ENCODE measurements at places on chromosomes 6 and 20.

GRCh38 chr20:61533231-61533631 lies 281.2 kb downstream of the CDH4 start:
- no peak for DNase-seq

- no peak for DNase-seq
Observed at GRCh38 chr6:45386501-45386900, 8.8 kb upstream of the SUPT3H start.

GRCh38 chr6:16130932-16131387 lies 2.1 kb downstream of the MYLIP start:
- peak; percentile 77 for DNase-seq

DNA sequence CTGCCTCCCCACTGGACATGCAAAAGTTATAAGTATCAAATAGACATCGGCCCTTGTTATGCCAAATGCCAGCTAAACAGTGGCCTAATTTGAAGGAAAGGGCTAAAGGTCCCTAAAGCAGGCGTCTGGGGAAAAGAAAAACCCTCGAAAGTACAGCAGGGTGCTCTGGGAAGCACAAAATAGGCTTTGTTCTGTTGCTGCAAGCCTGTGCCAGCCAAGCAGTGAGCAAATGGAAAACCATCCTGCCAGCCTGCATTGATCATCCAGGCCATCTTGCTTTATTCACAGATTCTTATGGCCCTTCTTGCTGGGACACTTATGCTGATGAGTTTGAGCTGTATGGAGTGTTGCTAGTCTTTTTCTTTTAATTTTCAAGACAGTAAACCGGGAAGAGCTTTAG lies 62.2 kb upstream of the PLEKHG1 start:
- DNase-seq, result no peak

- DNase-seq, result no peak
Observed at GRCh38 chr6:154548130-154548830, 37.8 kb upstream of the CNKSR3 start.

- no peak for DNase-seq
Observed at GRCh38 chr20:18009116-18009515, 40.3 kb downstream of the MGME1 start.

- DNase-seq, result no peak
Observed at GRCh38 chr6:12798326-12798725, 81.8 kb downstream of the PHACTR1 start.

DNA sequence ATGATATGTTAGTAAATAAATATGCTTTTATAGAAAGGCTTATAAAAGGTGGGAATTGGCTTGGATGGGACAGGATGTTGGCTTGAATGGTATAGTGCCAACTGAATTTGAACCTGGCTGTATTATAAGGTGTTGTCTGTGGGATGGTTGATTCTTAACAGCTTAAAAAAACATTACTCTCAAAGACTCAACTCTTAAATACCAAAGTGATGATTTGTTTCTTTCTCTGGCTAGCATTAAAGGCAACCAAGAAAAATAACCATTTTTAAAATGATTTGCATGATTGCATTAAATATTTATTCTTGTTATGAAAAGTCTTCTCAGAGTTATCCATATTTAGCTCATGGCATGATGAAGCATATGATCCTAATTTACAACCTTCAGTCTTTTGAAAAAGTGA lies 216.2 kb downstream of the RIMS1 start:
- DNase-seq, result no peak

DNA sequence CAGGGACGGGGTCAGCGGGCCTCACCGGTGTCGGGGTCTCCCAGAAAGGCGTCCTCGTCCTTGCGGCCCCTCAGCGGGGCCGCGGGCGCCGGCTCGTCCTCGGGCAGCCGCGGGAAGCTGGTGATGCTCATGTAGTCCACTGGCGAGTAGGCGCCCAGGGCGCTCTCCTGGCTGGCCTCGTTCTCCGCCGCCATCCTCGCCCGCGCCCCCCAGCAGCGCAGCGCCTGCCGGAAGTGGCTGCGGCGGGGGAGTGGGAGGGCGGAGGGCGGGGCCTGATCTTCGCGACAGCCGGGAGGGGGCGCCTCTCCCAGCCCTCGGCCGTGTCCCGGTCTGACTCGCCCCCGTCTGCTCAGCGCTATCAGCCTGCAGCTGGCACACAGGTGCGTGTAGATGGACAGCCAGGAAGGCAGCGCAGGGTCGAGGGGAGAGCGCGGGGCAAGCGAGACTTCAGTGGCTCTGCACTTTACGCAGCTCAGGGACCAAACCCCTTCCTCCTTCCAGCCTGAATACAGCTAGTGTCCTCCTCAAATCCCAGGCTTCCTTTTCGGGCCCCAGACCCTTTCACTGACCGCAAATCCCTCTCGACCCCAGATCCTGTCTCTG lies at the start of gene GGT7:
GGT7 (minus strand) TSS at position 235 of the 603 bp plus-strand sequence; CDS start at position 194, 41 bp downstream.
- peak; percentile 90 for DNase-seq

GRCh38 chr6:107491138-107491609 lies 1.3 kb downstream of the SOBP start:
- DNase-seq, result peak; percentile 14

- DNase-seq, result no peak
Observed at GRCh38 chr6:75762063-75762462, 13.0 kb downstream of the MYO6 start.

DNA sequence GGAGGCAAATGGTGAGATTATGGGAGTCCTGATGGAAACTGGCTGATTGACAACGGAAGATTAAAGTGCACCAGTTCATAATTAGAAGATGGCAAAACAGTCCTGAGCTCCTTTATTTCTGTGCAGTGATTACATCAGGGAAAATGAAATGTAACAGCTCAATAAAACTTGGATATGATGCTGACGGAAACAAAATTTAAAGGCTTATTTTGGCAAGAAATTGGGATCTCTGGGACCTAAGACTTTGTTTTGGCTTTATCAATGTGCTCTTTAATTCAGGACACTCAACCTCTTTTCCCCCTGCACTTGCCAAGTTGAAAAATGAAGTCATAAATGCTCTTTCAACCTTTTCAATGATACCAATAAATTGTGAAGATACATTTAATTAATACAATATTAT lies 226.8 kb downstream of the C6orf118 start:
- no peak for DNase-seq

GRCh38 chr20:35305682-35306556 lies 13.7 kb upstream of the FAM83C start:
- peak; percentile 95 for DNase-seq

GRCh38 chr6:34528996-34529664 lies 27.0 kb downstream of the SPDEF start:
- DNase-seq, result no peak

GRCh38 chr6:169832247-169832948 lies 81.0 kb downstream of the ERMARD start:
- DNase-seq, result no peak

- DNase-seq, result no peak
Observed at GRCh38 chr6:106411056-106411455, 50.5 kb downstream of the CRYBG1 start.

DNA sequence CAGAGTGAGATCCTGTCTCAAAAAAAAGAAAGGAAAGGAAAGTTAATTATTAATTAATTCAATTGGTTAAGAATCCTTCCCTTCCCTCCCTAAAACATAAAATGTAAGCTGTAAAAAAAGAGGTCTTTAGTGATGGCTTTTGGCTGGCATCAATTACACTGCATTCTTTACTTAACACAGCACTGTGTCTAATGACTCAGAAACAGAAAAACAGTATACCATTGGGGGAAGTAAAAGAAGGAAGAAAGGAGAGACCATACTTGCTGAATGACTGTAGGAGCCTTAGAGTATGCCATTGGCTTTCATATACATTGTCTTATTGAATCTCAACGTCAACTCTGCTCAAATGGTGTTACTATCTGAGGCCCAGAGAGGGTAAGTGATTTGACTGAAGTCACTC lies 18.3 kb upstream of the CITED2 start:
- DNase-seq, result no peak

DNA sequence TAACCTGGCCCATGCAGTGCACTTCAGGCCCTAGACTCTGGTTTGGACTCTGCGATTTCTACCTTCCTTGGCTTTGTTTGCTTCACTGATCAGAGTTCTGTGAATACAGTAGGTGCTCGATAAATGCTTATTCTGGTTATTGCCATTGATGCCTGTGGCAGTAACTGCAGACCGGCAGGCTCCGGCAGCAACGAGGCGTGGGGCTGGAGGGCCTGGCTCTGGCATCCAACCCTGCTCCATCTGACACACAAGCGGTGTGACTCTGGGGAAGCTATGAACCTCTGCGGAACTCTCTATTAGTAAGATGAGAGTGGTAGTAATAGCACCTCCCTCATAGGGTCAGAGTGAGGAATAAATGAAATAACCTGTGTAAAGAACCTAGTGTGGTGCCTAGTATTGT lies 66.1 kb downstream of the PLG start:
- DNase-seq, result no peak

DNA sequence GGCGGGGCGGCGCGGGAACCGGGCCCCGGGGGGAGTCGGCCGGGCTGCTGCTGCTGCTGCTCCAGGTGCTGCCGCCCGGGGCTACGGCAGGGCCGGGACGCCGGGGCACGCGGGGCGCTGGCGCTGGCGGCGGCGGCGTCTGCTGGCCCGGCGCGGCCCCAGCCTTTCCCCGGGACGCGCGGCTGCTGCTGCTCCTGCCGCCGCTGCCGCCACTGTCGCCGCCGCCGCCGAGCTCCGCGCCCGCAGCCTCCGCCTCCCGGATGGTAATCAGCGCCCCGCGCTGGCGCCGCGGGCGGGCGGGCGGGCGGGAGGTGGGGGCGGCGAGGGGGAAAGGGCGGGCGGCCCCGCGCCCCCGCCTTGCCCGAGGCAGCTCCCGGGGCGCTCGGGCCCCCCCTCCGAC lies 306 bp downstream of the EBF4 start:
- no peak for DNase-seq

DNA sequence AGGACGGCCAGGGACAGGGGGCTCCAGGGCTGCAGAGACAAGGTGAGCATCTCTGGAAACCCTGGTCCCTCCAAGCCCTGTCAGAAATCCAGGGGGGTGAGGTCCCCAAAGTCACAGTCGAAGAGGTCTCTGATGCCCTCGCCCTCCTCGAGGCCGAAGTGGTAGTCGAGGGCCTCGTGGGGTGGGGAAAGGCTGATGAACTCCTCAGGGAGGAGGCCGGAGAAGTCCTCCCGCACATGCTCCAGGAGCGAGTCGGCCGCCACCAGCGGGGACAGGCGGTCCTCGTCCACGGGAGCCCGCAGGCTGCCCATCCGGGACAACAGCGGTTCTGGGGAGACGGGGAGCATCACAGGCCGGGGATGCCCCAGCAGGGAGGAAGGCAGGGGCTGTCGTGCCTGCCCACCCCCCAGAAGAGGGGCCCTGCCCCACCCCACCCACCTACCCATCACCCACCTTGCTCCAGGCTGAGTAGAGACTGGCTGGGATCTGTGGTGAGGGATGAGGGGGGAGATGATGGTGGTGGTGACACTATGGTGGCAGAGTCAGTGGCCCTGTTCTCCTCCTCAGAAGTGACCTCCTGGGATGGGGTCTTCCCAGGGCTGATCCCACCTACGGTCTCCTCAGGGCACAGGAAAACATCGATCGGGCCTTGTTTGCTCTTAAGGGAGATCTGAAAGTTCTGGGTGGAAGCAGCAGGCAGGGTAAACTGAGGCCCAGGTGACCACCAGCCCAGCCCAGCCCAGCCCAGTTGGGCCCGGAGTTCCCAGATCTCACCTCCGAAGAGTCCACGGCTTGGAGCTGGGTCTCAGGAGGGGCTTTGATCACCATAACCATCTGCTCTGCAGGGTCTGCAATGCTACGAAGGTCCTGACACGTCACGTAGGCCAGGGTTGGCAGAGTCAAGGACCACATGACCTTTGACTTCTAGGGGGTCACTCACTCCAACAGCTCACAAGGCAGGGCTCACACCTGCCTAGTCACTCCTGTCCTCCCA lies 2.7 kb upstream of the NECAB3 start:
- no peak for DNase-seq

- no peak for DNase-seq
Observed at GRCh38 chr6:142373268-142374090, 71.7 kb downstream of the ADGRG6 start.

- DNase-seq, result no peak
Observed at GRCh38 chr20:1184638-1185315, at the start of gene TMEM74B. Gene TMEM74B (minus strand): TSS chr20:1184981. CDS start chr20:1183801, 1,180 bp downstream.

DNA sequence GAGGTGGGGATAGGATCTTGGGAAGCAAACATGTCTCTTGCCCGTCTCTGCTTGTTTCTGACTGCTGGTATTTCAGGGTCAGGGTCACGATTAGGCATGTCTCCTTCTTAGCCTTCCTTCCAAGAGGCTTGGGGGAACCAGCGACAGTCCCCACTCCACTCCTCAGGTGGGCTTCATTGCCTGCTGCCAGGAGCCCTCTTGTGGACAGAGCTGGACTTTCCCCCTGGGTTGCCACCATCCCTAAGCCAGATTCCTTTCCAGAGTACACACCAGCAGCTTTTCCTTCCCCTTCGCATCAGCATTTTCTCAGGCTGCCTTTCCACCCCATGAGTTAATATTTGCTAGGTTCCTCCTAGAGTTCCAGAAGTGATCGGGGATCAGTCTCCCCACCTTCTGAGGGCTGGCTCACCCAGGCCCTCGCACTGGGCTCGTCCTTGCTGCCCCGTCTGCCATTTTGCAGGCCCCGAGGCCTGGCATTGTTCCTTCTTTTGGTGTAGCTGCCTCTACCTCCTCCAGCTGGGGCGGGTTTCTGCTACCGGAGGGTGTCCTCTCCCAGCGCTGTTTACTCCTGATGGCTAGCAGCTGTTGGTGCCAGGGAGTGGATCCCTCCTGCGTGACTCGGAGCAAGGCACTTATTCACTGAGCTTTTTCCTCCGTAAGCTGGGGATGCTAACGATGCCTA lies 8.8 kb upstream of the C20orf144 start:
- DNase-seq, result peak; percentile 72

DNA sequence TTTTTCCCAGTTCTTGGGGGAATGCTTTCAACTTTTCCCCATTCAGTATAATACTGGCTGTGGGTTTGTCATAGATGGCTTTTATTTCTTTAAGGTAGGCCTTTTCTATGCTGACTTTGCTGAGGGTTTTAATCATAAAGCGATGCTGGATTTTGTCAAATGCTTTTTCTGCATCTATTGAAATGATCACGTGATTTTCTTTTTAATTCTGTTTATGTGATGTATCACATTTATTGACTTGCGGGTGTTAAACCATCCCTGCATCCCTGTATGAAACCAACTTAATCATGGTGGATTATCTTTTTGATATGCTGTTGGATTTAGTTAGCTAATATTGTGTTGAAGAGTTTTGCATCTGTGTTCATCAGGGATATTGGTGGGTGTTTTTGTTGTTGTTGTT lies 65.6 kb downstream of the ERMARD start:
- no peak for DNase-seq

GRCh38 chr6:129032602-129033001 lies 149.7 kb downstream of the LAMA2 start:
- DNase-seq, result no peak

DNA sequence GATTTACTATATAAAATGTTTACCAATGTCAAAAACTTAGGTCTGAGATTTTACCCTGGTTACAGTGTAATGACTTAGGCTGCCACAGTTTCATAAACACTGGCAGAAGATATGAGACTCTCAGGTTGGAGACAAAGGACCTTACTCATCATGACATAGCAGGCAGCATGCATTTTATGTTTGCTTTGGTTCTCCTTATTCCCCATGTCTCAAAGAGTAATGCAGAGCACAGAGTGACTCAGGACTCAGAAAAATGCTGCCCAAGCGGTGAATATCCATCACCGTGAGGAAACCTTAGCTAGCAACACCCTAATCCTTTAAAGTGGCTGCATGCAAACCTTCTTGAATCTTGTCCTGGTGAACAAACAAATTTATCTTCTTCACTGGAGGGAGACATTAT lies 112.1 kb upstream of the EYS start:
- DNase-seq, result no peak

- no peak for DNase-seq
Observed at GRCh38 chr6:142482249-142482648, 180.4 kb downstream of the ADGRG6 start.

GRCh38 chr6:163170294-163170883 lies 244.1 kb upstream of the QKI start:
- DNase-seq, result peak; percentile 50

Data from activated CD8-positive, alpha-beta T cell treated with anti-CD3 and anti-CD28 coated beads for 36 hours (primary cell).